ENCODE measurements at places on chromosomes 5 and 9. TPM values are rescaled to one million over a fixed set of nuclear protein-coding genes. Genes with fewer than 3 reads are reported as not detected.

- no peak for DNase-seq
Observed at GRCh38 chr5:157245886-157246285, 20.0 kb upstream of the CYFIP2 start.

DNA sequence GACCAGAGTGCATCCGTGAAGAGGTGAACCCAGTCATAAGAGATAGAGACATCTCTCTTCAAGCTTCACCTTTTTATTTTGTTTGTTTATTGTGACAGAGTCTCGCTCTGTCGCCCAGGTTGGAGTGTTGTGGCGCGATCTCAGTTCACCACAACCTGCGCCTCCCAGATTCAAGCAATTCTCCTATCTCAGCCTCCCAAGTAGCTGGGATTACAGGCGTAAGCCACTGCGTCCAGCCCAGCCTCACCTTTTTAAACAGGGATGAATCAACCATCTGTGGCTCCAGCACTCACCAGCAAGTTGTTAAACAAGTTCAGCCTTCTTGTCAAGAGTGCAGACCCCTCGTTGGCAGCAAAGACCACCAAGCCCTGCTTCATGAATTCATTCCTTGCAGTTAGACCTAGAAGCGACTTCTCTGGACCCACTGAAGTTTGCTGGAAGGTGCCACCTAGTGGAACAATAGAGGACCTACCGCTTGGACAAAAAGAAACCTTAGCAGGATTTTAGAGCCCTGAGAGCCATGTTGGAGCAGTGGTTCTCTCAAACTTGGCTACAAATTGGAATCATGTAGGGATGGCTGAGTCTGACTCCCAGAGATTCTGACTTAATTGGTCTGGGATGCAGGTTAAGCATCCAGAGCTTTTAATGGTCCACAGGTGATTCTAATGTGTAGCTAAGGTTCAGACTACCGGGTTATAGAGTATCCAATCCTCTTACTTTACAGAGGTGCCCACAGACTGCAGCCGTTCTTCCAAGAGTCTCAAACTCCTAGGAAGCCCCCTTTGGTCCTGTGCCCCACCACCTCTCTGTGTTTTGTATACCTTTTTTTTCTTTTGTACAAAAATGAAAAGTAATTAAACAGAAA lies 10.5 kb upstream of the GALNT10 start:
- no peak for DNase-seq

GRCh38 chr9:121750715-121751623 lies 99.5 kb downstream of the DAB2IP start:
- no peak for DNase-seq

GRCh38 chr5:95907740-95908706 lies 53.6 kb downstream of the ELL2 start:
- DNase-seq, result no peak

DNA sequence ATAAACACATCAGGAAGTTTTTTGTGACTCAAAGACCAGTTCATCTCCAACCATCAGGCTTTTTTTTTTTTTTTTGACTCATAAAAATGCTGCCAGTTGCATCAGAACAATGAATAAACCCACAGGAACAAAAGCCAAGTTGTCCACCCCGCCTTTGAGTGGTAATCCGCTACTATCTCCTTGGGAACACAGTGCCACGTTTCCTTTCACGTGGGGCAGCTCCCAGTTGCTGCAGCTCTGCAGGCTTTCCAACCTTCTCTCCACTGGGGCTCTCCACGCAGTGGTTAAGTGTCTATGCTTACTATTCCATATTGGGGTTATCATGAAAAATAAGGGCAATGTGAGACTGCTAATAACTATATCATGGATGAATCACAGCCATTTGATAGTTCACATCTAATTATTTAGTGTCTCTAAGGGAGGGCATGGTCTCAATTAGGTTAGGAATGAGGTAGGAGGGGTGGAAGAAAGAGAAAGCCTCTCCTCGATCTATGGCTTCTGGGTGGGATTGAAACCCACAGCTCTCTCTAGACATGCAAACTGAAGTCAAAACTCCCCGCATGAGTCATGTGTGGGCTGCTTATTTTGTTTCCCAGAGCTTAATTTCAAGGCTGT lies 55.8 kb upstream of the ACTBL2 start:
- no peak for DNase-seq

GRCh38 chr5:74289691-74290090 lies 350.8 kb downstream of the ENC1 start:
- no peak for DNase-seq

DNA sequence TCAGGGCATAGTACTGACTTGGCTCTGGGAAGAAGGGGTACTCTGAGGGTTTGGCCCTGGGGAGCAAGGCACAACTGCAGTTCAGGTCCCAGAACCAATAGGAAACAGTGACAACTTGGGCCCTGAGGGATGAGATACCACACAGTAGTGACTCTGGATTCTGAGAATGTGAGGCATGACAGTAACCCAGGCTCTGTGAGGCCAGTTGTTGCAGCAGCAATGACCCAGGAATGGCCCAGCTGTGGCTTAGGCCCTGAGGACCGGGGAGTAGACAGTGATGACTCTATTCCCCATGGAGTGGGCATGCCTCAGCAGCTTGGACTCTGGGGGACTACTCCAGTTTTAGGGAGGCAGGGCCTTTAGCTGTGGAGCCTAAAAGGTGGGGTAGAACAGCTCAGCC lies 21.5 kb upstream of the NFIL3 start:
- DNase-seq, result no peak

GRCh38 chr5:80127116-80127552 lies 92.0 kb downstream of the THBS4 start:
- DNase-seq, result no peak

Gene ISL1
- total RNA-seq, result 0.29 TPM

Data from mesenteric fat pad (tissue), 1 donor.